ENCODE measurements at places on chromosomes 3 and 15.

- no peak for DNase-seq
These were observed 78.0 kb upstream of the POU1F1 start for GRCh38 chr3:87354398-87354797.

- no peak for DNase-seq
These were observed 26.0 kb downstream of the SYNM start for GRCh38 chr15:99130765-99131440.

DNA sequence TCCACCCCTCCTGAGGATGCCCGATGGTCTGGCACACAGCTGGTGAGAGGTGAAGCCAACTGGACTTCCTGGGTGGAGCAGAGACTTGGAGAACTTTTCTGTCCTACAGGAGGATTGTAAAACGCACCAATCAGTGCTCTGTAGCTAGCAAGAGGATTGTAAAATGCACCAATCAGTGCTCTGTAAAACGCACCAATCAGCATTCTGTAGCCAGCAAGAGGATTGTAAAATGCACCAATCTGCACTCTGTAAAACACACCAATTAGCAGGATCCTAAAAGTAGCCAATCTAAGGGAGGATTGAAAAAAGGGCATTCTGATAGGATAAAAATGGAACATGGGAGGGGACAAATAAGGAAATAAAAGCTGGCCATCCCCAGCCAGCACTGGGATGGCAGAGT is 150.2 kb downstream of the CHSY1 start:
- DNase-seq: no peak

DNA sequence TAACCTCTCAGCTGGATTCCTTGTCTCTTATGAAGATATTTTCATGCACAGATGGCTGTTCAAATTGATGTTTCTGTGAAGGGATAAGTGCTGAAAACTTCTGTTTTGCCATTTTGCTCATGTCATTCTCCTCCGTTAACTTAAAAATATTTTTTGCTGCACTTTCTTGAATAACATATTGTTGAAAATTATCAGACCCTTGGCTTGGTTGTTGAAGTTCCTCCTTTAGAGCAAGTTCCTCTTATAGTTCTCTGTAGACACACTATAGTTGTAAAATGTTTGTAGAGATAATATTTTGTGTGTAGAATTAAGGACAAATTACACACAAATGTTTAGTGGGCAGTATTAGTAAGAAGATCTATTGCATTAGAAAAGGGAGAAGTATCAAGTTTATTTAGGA is 300.4 kb downstream of the SV2B start:
- DNase-seq: no peak

DNA sequence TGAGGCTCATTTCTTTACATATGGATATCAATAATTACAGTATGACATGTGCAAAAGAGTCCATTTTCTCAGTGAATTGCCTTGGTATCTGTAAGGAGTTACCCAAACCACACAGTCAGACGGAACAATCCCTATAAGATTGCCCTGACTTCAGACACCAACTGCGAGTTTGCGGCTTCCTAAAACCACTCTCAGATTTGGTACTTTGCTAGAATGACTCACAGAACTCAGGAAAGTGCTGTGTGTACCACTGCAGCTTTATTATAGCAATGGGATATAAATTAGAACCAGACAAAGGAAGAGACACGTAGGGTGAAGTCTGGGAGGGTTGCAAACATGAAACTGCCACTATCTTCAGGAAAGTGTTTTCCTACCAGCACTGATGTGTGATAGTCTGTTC is 45.8 kb upstream of the ATP13A3 start:
- DNase-seq: no peak

DNA sequence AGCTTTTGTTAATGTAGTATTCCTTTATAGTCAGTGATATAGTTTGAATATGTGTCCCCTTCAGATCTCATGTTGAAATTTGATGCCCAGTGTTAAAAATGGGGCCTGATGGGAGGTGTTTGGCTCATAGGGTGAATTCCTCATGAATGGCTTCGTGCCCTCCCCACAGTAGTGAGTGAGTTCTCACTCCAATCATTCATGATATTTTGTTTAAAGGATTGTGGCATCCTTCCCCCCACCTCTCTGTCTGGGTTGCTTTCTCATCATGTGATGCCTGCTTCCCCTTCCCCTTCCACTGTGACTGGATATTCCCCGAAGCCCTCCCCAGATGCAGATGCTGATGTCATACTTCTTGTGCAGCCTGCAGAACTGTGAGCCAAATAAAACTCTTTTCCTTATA is 649.8 kb upstream of the NR2F2 start:
- no peak for DNase-seq

DNA sequence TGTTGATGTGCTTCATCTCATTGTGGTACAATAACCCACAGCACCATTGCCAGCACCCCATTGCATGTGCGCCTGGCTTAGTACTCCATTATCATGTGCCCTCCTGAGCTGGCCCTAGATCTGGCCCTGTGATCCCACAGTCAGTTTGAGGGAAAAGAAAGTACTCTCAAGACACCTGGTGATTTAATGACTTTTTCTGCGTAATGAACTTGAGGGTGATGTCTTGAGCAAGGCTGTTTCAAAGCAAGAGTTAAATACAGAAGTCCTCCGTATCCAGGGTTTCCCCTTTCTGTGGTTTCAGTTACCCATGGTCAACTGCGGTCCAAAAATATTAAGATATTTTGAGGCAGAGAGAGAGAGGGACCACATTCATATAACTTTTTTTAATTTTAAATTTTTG is 16.3 kb downstream of the C3orf20 start:
- no peak for DNase-seq

DNA sequence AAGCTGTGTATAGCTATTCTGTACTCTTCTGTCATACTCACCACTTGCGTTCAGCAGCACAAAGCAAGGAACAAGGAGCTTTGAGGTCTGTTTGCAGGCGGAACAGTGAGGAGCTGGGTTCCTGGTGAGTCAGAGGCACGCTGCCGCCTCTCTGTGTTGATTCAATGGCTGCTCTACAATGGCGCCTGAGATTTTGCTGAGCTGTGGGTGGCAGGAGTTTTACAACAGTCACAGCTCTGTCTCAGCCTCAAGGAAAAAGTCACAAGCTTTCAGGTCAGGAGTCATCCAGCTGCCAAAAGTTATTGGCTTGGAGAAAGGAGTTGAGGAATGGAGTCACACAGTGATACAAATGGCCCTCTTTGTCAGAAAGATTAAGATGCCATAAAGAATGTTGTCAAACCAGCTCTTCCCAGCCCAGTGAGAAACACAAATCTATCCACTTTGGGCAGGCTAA is 98.1 kb downstream of the SSR3 start:
- no peak for DNase-seq

DNA sequence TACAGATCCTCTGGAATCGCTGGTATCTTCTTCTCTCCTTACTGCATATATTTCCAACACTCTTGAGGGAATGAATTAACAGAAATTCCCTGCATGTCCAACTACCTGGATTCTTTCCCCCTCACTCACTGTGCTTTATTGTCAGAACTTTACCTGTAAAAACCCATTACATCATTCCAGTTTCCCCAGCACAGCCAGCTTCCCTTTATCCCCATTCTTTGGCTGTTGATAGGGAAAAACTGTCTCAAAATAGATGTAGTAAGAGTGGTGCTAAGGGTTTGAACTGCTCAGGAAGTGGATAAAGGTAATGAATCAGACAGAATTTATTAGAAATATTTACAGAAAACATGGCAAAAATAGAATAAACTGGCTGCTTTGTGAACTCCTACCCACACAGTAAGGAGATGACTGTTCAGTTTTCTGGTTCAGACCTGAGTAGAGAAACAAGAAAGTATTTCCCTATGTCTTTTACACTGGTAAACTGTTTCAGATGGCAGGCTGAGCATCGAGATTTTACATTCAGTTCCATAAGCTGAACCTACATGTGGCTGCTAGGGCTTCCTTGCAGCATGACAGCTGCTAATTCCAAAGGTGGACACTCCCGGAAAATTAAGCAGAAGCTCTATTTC is 188.4 kb downstream of the CPNE4 start:
- DNase-seq: no peak

- no peak for DNase-seq
These were observed 19.4 kb upstream of the DCUN1D1 start for GRCh38 chr3:182999767-183000166.

GRCh38 chr3:169138849-169139420 is 524.6 kb downstream of the MECOM start:
- DNase-seq: no peak

GRCh38 chr3:134430174-134430573 is 55.6 kb downstream of the ANAPC13 start:
- DNase-seq: no peak

GRCh38 chr15:51133140-51133765 is 38.5 kb upstream of the TNFAIP8L3 start:
- DNase-seq: no peak

- DNase-seq: no peak
These were observed 134.1 kb upstream of the PLSCR5 start for GRCh38 chr3:146739203-146739671.

DNA sequence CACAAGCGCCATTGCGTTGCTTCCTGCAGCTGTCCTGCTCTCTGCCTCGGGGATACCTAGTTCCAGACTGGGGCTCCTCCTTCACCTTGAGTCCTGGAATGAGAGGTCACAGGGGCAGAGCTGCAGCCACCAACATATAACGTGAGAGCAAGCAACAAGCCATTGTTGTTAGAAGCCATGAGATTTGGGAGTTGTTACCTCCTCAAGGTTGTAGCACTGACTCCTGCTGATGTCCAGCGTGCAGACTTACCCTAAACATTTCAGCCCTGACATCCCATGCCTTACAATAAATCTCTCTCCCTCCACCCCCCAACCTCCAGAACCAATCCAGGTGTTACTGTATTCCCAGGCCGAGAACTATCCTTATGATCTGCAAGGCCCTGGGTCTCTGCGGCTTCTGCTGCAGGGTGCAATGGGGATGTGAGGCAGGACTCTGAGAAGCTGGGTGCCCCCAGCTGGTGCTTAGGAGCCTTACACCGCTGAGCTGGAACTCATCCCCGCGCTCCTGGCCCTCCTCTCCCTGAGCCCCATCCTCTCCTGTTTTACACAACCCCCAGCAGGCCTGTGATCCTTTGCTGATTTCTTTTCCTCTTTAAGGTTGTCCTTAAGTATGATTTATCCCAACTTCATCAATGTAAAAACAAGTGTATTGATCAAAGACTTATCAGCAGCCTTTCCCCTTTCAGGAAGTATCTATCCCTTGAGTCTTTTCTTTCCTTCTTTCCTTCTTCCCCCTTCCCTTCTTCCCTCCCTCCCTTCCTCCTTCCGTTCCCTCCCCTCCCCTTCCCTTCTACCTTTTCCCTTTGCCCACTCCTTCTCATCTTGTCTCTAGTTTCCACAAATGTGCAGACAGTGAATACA is 84.2 kb upstream of the ABHD2 start:
- DNase-seq: no peak

Data from progenitor cell of endocrine pancreas (in vitro differentiated cells).